ENCODE measurements at places on chromosomes 4 and X.

DNA sequence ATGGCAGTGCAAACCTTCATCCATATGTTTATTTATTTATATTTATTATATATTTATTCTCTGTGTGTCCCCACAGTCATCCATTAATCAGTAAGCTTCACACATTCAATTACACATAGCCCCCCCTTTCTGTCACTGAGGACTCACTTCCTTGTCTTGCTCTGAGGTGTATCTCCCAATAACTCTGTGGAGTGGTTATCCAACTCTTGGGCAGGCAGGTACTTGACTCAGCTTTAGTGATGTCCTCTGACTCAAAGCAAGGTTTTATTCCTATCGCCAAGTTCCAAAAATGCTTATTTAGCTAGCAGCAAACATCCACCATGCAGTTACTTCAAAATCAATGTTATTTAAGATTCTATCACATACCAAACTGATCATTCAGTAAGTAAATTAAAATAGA lies 25.2 kb upstream of the NDP start:
- no peak for DNase-seq

DNA sequence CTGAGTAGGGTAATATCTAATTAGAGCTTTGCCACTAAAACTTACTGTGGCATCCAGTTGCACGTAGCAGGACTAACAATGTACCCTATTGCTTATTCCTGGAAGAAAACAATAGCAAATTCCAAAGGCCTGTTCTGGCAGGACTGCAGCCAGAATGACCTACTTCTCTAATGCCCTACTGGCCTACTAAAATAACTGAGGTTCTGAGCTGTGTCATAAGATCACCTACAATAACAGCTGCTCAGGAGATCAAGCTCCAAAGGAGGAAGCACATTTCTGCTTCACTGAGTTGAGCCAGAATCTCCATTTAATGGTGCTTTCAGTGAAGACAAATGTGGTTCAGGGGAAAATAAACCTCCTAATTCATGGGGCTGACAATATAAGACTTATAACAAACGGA lies 42.2 kb upstream of the CXCL8 start:
- no peak for DNase-seq

DNA sequence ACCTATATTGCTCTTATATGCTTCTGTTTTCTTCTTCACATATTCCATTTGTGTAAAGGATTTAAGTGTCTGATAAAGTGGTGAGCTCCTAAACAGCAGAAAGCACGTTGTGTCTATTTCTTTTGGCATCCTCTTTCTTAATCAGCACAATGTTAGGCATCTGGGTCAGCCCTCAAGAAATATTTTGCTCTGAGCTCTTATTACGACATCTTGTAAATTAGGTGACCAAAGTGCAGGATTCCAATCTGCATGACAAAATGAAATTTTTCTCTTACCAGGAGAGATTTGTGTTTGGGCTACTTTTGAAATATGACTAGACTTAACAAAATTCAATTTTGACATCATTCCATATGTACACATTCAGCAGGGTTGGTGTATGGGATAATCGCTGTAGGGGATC lies 210.0 kb upstream of the IGFBP7 start:
- DNase-seq: no peak

DNA sequence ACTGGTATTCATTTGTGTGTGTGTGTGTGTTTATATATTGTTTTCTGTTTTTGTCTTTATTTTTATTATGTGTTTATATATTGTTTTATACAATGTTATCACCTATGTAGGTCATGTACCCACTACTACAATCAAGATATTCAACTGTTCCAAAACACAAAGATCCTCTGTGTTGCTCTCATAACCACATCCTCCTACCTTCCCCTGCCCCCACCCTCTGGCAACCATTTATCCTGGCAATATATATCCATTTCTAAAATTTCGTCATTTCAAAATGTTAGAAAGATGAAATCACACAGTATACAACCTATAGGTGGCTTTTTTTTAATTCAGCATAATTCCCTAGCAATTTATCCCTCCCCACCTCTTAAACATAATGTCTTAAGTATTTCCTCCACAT lies 18.8 kb upstream of the RPL34 start:
- no peak for DNase-seq

DNA sequence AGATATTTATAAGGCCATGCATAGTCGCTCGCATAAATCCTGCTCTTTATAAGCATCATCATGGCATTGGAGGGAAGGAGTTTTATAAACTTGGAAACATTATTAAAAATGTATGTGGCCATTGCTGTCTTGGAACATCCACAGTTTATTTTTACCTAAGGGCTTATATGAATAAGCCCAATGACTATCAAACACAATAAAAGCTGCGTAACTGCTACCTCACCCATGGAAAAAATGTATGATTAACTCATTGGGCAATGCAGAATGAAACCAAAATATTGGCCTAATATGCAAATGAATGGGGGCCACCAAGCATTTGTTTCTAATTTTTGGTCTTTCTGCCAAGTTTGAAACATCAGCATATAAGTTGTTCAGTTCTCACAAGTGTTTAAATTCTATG lies 19.1 kb downstream of the GEMIN8 start:
- no peak for DNase-seq

- no peak for DNase-seq
Observed at GRCh38 chrX:68945081-68945602, 116.3 kb downstream of the EFNB1 start.

- no peak for DNase-seq
Observed at GRCh38 chrX:24838629-24839028, 144.9 kb downstream of the POLA1 start.

DNA sequence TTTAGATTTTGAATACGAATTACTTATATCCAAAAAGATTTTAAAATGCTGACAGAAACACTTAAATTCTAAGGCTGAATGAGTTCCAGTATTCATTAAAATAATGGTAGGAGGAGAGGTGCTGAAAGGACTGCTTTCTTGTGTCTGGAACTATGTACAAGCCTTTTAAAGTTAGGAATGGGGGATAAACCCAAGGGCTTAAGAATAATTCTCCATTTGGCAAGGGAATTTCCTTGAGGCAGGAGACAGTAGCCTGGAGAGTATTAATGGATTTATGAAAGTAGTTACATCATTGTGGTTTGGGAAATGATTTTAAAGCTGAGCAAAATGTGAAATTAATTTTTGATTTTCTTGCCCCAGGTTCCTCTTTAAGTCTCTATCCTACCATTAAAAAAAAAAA lies 266.5 kb upstream of the KCNIP4 start:
- no peak for DNase-seq
